ENCODE measurements at places on chromosomes 13 and 19. TPM values are rescaled to one million over a fixed set of nuclear protein-coding genes. Genes with fewer than 3 reads are reported as not detected.

DNA sequence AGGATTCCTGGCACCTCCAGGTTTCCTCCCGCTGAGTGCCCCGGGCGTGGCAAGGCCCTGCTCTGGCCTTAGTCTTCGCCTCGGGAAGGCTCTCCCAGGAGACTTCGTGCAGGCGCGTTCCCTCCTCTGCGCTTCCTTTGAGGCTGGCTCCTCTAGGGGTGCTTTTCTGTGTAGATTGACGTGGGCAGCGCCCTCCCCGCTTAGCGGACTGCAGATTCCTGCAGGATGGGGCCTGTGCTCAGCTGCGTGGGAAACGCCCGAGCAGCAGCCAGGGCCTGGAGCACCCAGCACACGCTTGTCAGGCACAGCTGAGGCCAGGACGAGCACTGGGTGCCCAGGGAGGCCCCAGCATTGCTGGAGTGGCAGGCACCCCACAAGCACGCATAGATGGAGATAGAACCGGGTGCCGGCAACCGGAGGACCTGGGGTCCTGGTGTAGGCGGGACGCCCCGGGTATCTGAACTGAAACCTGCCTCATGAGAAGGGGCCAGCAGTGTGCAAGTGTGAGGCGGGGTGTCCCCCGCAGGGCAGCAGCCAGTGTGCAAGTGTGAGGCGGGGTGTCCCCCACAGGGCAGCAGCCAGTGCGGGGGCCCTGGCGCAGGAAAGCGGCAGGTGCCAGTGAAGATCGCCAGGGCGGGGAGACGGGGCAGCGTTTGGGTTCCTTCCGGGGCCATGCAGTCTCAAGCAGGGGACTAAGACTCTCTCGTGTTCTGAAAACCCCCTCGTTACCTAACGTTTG lies 3.4 kb downstream of the NDUFS7 start:
- DNase-seq: no peak

DNA sequence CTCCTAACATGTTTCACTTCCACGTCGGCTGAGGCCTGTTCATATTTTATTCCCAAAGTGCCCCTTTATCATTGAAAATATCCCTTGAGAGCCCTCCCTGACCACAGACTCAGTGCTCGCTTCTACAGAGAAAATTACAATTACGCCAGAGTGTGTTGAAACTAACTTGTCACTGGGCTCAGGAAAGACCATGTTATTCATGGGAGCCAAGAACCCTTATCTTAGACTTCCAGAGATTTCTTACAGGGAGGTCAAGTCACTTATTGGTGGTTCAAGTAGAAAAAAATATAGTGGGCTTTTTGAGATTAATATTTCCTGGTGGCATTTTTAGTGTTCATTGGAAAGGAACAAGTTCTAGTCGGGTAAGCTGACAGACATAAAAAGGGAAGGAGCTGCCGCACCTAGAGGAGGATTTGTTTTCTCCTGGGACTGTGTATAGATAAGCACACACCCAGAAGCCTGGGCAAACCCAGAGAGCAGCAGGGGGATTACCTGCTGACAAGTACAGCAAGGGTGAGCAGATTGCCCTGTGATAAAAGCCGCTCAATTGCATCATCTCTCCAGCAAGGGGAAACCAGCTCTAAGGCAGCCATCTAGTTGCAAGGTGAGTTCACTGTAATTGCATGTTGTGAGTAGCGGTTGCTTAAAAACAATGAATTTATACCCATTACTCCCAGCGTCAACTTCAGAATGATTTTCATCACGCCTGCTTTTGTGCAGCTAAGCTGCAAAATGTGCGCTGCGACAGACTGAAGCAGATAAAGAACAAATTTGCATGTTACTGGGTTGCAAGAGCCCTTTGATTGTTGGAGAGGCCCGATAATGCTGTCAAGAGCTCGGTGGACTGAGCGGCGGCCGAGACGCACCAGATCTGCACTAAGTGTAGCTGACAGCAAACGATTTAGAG lies 46.2 kb downstream of the DCT start:
- peak; percentile 83 for DNase-seq

DNA sequence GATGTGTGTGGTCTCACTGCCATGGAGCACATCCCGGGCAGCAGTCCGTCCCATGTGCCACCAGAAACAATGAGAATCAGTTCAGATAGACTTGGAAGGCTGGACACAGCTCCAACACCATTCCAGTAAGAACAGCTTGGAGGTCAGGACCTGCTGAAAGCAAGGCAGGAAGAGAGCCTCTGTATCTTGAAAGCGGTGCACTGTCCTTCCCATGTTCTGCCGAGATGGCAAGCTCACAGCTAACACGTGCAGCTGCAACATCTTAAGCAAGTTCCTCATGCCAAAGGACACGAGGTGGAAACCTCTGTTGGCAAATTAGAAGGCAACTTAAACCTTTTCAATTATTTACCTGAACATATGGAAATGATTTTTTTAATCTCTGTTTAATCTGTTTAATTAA lies 175.4 kb downstream of the DLEU7 start:
- DNase-seq: no peak

GRCh38 chr13:86020351-86021002 lies 221.3 kb upstream of the SLITRK6 start:
- peak; percentile 25 for DNase-seq

- no peak for DNase-seq
These were observed 3.2 kb downstream of the LENG9 start for GRCh38 chr19:54460230-54461005.

DNA sequence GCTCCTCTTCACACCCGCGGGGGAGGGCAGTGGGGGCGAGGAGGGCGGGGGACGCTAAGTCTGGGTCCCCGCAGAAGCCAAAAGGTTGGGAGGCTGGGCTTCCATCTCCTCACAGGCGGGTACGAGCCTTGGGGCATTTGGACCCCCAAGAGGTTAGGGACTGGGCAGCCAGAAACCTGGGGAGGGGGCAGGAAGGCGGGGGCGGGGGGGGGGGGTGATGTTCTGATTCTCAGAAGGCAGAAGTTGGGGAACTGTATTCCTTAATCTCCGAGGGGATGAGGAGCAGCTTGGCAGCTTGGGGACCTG lies 5.1 kb downstream of the BCL3 start:
- no peak for DNase-seq

DNA sequence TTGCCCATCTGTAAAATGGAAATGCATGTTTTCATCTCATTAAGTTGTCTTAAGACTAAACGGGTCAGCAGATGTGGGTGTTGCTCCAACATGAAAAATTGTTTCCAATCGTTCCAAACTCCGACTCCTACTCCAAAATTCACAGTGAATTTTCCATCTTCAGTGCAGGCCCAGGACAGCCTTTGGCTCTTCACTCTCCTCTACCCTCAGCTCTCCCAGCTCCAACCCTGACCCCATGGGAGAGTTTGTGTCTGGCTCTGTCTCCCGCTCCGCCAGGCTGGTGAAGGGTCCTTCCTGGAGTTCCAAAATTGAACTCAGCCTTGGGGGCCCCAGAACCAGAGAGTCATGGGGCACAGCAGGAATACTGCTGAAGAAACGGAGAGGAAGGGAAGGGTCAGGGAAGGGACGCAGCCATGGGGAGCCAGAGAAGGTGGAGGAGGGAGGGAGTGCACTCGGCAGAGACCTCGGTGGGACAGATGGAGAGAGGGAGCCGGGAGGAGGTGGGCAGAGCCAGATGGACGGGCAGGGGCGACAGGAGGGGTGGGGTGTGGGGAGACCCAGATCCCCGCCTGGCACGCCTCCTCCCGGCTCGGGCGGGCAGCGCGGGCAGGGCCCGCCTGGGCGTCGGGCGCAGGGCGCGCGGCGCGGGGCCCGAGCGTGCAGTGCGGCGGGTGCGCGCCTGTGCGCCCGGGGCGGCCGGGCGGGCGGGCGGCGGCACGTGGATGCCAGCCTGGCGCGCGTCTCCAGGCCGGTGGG lies 45.6 kb downstream of the CELF5 start:
- DNase-seq: no peak

GRCh38 chr19:19217099-19217498 lies 5.3 kb downstream of the NCAN start:
- no peak for DNase-seq

GRCh38 chr13:111564606-111565005 lies 244.2 kb downstream of the TEX29 start:
- no peak for DNase-seq

DNA sequence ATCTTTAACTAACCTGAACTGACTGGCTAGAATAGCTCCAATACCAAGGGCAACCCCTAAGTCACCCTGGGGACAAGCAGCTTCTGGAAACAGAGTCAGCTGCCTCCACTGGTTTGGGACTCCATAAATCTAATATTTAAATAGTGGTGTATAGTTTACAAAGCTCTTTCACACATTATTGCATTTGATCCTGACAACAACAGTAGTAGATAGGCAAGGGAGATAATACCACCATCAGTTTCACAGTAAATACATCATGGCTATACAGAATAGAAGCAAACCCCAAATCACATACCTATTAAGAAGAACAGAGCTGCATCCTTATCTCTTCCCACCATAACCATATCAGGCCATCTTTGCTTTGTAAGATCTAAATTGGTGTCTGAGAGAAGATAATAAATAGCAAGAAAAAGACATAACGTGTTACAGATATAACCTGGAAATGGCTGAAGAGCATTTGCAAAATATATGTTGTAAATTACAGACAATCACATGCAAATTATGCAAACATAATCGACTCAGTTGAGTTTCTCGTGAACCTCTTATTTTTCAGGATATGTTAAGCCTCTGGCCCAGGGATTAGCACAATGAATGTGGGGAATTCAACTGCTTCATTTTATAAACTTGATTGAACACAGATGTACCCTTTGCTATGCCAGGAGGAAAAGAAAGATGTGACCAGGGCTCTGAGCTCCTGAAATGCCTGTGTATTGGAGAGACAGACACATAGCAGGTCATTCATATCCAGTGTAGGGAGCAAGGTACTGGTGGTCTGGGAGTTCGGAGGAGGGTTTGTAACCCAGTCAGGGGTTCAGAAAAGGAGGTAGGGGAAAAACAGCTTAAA lies 142.5 kb downstream of the SLC7A1 start:
- DNase-seq: no peak

DNA sequence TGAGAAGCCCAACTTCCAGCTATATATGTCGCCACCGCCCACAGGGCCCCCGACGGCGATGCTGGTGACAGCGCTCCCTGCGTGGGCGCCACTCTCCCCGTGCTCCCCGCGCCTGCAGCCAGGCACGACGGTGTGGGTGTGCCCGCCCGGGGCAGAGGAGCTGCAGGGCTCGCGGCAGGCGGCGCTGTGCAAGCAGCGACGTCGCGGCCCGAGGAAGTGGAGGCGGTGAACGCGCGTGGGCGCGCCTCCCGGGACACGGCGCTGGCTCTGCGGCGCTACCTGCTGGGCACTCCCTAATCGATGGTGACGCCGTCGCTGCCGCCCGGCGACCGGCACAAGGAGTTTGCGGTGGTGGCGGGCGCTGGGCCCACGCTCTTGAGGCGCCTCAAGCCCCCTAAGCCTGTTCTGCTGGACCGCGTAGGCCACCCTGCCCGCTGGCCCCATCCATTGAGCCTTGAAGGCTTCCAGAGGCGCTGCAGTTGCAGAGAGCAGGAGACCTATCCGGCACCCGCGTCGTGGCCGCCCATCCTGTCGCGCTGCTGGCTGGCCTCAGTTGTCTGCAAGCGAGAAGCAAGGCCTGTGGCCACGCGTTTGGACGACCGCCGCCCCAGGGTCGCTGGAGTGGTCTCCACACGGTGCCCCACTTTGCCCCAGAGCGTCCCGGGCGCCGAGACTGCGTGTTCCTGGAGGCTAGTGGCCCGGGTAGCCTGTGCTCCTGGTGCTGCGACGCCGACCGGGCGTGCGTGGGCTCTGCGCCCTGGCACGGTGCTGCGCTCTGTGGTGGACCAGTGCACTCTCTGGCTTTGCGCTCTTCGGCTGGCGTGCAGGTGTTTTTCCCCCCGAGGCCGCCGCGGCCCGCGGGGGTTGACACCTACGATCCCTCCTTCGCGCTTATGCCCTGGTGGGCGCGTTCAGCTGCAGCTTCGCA lies 23.1 kb downstream of the LRFN3 start:
- DNase-seq: peak; percentile 33

GRCh38 chr13:34153428-34154180 lies 335.7 kb downstream of the RFC3 start:
- no peak for DNase-seq

GRCh38 chr19:39270036-39270871 lies 2.1 kb downstream of the IFNL2 start:
- DNase-seq: no peak

- DNase-seq: no peak
These were observed 30.9 kb upstream of the KCTD12 start for GRCh38 chr13:76917095-76917494.

DNA sequence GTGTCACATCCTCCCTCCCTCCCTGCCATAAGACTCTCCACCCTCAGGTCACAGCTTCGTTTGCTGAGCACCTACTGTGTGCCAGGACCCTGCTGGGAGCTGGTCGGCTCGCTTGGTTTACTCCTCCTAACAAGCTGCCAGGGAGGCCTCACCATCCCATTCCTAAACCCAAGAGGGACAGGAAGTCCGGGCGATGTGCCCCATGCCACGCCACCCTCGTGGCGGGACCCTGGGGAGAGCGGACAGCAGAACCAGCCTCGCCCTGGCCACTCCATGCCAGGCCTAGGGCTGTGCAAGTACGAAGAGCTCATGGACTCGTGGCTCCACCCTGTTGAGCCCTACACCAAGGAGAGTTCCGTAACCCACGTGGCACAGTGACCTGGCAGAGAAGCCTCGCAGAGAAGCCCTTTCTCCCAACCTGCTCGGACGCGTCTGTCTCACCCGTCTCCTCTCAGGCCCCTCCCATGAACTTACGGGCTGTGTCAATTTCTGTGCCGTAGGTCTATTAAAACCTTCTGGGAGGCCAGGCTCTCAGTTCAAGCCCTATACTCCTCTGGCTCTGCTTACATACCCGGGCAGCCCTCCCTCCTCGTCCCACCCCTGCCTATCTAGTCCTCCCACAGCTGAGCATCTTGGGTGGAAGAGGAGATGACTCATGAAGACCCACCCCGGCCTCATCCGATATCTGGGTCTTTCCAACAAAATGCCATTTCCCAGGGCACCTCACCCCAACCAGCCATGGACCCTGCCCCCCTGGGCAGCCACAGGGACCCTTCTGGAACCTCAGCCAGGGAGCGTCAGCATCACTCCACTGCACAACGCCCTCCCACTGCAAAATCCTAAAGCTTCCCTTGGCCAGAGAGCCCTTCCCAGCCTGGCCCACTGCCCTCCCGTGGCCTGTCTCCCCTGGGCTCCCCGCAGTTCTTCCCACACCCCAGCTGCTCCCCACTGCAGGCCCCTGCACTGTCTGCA lies 2.6 kb downstream of the UBXN6 start:
- peak; percentile 54 for DNase-seq

BCL3 gene
- total RNA-seq: 6.3 TPM

ZNF844 gene
- total RNA-seq: 11.2 TPM

PTGIR gene
- total RNA-seq: 5.2 TPM

DIS3 gene
- 37.0 TPM for total RNA-seq

BICRA gene
- 2.2 TPM for total RNA-seq
